AML-193 (cell line): ENCODE measurements at places on chromosomes 12 and 14.

DNA sequence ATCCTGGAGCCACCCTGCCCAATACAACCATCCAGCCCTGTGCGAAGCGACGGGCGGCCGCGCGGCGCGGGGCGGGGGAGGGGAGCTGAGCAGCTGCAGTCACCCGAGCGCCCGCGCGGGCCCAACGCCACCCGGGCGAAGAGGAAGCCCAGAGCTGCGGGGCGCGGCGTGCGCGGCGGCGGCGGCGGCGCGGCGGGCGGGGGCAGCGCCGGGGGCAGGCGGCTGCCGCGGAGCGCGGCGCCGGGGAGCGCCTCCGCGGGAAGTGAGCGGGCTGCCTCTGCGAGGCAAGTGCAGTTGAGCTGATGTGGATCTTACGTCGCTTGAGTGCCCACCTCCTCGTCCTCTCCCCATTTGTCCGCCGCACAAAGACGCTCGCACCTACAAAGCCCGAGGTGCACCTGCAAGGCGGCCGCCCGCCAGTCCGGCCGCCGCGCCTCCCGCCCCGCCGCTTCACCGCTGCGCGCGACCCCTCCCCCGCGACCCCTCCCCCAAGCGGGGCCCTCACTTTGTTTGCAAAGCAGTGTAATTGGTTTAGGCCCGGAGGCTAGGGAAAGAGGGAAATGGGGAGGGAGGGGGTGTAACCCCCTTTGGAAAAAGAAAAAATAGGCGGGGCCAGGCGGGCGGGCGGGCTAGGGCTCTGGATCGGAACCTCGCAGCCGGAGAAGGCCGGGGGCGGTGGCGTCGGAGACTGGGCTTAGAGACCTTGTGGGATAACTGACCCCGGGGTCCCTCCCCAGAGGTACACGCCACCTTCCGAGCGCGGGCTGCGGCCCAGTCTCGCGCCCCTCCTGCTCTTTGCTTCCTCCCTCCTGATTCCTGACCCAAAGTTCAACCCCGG, at the start of the genes FOXA1 and TTC6:
FOXA1 (minus strand) TSS at position 279 of the 838 bp plus-strand sequence; CDS start at position 2, 277 bp downstream.
TTC6 (plus strand) TSS at position 659 of the 838 bp plus-strand sequence. CDS start 26,436 bp downstream, outside the sequence.
- DNase-seq: no peak

GRCh38 chr12:116122628-116123027, 154.9 kb downstream of the MED13L start:
- DNase-seq: no peak

GRCh38 chr14:32477396-32477795, 148.3 kb downstream of the AKAP6 start:
- DNase-seq: no peak

DNA sequence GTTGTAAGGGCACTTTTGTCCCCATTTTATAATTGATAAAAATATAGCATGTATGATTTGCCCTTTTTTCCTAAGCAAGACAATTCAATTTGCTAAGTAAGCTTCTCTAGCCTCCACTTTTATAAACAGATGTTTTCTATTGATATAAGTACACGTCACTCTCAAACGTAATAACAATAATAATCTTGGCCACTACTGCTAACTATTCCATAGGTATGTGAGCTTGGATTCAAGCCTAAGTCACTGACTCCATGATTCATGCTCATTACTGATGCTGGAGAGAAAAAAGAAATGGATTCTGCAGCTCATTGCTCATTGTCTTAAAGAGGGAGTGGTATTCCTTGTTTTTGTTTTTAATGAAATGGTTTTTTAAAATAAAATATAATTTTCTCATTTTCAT, 661.0 kb downstream of the GALC start:
- DNase-seq: no peak

GRCh38 chr12:102182635-102183034, 15.0 kb downstream of the PMCH start:
- DNase-seq: peak; percentile 26

DNA sequence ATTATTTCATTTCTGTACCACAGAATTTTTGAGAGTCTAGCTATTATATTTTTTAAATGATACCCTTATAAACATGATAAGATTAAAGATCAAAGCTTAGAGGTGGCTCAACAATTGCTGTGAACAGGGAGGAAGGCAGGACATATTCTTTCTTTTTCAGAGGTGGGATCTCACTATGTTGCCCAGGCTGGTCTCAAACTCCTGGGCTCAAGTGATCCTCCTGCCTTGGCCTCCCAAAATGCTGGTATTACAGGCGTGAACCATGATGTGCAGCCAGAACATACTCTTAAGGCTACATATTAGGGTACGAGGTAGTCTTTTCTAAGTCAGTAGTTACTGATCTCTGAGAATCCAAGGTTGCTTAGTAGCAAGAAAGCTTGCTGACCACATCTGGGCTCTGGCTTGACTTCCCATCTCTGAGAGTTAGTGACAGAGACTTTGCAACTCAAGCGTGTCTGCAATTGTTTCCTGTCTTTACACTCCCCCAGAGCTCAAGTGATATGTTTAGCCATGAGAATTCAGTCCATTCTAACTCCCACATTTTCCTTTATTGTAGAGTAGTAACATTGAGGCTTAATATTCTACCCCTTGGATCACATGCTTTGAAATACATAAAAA, 8.6 kb downstream of the RAB5B start:
- peak; percentile 72 for DNase-seq

DNA sequence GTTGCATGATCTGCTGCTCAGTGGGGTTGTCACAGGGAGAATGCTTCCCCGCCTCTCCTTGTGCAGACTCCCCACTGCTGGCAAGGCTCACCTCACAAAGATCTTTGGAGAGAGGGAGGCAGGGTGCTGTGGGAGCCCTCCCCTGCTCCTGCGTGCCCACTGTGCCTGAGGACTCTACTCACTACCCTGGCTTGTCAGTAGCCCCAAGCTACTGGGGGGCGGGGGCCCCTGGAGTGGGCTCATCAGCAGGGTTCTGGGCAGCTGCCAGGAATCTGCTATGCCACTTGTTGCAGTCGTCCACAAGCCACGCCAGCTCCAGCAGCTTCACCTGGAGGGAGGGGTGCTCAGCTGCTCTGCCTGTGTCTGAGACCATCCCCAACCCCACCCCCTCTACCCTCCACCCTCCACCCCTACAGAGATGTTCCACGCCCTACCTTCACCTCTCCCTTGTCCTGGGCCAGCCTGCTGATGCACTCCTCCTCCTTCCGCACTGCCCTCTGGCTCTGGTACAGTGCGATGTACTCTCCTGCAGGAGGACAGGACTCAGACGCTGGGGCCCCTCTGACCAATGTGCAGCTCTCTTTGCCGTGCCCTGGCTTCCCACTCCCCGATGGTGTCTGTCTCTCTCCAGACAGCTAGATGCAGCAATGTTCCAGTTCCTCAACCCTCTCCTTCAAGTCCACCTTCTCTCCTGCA, 14.2 kb upstream of the BLTP3B start:
- DNase-seq: no peak

GRCh38 chr14:37816743-37817295, 221.4 kb downstream of the TTC6 start:
- no peak for DNase-seq

DNA sequence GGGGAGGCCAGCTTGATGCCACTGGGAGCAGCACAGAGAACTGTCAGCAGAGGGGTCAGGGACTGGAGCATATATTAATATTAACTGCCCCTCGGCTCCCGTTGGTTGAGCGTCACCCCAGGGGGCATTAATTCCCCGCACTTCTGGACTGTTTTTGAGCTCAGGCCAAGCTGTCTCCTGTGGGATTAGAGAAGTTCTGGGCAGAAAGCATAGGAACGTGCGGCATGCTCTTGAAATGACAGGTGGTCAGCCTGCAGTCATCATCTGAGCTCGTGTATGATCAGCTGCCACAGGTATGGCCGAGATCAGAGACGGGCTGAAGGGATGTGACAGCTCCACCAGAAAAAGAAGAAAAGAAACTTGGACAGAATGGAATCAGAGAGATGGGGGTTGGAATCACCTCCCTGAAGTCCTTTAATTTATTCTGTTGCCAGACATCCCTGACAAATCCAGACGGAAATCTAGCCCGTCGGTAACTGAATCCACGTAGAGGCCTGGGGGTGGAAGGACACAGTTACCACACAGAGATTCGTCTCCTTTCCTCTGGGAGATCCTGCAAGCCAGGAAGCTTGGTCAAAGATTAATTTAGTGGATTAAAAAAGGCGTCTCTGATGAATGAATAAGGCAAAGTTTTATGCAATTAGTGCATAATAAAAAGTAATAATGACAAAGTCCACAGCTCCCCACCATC, 23.6 kb downstream of the NR1H4 start:
- DNase-seq: no peak

DNA sequence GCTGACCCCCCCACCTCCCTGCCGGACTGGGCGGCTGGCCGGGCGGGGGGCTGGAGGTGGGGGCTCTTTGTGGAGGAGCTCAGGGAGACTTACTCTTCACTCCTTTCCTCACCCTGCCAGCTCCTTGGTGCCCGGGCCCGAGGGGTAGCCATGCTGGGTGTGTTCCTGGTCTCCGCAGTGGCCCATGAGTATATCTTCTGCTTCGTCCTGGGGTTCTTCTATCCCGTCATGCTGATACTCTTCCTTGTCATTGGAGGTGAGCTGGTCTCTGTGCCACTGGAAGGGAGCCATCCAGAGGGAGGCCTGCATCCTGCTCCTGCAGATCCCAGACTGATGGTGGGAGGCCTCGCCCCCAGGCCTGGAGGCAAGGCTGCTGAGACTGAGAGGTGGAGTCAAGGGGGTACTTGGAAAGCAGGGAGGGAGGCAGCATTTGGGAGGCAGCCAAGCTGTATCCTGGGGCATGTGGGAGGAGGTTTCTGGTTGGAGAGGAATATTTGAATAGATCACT, 19.7 kb downstream of the SOAT2 start:
- no peak for DNase-seq

DNA sequence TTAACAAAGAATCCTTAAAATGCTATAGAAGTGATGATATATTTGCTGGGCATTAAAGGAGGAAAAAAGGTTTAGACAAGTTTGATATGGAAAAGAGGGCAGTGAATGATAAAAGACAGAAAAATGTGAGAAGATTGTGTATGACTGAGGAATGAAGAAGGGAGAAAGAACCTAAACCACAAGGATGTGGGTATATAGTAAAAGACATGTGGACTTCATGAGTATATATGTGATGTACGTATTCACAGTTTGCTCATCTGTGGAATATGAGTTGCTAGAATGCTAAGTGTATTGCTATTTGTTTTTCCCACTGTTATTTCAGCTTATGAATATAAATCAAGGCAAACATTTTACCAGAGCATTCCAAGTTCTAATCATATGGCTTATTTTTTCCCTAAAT, 2.1 kb upstream of the SLC16A7 start:
- DNase-seq: no peak

GRCh38 chr12:103401421-103401820, 94.3 kb downstream of the C12orf42 start:
- DNase-seq: no peak

DNA sequence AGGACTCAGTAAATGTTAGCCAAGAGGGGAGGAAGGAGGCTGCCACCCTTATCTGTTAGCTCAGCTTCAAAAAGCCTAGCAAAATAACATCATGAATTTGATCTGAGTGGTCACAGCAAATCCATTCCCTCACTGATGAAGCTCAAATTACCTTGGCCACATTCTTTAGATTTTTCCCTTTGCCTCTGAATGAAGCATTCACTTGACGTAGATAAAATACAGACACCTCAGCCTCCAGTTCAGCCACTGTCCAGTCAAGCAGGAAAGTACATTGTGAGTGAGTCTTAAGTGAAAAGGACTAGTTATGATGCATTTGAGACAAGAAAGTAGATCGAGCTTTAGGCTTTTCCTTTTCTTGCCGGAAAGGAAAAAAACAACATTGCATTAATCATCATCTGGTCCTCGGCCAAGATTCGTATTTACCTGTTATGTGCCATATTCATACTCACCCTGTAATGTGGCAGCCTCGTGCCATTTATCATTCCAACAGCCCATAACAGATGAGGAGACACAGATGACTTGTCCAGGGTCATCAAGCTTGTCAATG, 146.5 kb downstream of the ETV6 start:
- DNase-seq: no peak

DNA sequence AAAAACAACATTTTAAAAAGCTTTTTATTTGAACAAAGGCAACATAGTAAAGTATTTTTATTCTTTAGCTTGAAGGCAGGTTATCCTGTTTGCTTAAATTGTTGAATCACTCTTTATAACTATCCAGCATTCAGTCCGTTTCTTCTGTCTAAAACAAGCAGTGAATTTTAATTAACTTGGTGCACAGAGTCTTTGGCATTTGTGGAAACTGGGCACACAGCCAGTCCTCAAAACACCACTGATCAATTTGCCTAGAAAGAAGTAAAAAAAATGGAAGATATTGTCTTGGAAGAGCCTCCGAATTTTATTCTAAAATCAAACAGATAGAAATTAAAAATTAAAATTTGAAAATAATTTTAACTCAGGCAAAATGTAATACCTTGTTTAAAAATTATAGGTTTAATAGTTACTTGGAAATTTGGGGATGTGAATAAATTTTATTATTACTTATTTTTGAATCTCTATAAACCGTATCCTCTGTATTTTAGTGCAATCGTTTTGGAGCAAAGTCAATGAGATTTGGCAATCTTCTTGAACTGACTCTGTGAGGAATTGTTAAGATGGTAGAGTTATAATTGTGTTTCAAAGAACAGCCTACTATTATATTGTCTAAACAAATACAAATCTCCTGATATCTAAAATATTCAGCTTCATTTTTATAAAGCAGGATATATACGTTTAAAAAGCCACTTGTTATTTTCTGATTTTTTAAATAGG, 927.0 kb downstream of the SLC16A7 start:
- DNase-seq: no peak

- DNase-seq: no peak
Observed at GRCh38 chr12:107645630-107646333, 39.8 kb upstream of the PWP1 start.

DNA sequence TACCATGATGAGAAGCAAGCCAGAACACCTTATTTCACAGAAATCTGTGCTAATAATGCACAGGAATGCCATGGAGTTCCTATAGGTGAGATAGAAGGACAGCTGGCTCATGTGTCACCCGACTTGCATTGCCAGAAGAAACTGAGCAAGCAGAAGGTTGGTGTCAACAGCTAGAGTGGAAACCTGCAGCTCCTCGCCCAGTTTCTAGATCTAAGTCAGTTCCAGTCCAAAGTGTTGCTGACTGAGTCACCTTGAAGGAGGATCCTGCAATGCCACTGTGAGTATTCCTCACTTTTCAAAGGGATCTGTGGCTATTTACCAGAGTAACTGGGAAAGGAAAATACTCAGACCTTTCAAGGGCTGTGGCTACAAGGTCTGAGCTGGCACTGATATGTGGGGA, 17.1 kb downstream of the CDKL1 start:
- no peak for DNase-seq

DNA sequence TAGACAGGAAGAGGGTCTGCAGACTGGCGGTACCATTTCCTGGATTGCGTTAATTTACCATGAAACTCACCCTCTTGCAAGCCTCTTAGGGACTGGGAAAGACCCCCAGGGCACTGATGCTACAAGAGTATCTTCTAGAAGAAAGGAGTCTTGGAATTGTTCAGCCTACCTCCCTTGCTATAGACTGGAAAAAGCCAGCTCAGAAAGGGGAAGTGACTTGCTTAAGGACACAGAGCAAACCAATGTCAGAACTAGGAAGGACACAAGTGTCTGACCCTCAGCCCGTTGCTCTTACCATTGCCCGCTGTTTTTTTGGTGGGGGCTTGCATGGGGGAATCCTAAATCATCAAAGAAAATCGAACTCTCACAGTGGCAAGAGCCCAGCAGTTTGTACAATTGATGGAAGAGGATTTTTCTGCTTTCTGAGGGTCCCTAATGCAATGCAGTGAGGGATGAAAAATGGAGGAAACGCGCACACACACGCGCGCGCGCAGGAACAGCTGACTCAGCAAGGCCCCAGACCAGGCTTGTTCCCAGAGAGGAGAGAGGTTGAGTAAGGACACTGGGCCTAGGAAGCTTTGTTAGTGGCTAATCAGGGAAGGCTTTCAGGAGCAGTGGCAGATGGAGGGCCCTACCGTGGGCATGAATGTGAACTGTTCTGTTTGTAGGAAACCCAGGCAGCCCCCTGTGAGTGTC, 50.9 kb downstream of the RIN3 start:
- DNase-seq: peak; percentile 48
